COR-L47 (cell line): ENCODE measurements at places on chromosomes 2 and 18.

DNA sequence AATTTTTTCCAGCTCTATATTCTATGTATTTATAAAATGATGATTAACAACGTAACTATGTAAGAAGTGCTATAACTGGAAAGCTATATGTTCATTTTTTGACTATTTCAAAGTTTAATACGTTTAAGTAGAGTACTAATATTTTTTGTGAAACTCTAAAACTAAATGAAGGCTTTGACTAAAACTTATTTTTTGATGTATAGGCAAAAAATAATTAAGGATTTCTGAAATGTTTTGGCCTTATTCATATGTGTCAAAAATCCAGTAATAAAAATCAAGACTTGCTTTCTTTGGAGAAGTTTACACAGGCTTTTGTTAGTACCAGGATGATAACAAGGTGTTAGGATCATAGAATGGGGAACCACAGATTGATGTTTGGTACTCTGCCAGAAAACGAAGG lies 58.2 kb upstream of the ZEB2 start:
- no peak for DNase-seq

DNA sequence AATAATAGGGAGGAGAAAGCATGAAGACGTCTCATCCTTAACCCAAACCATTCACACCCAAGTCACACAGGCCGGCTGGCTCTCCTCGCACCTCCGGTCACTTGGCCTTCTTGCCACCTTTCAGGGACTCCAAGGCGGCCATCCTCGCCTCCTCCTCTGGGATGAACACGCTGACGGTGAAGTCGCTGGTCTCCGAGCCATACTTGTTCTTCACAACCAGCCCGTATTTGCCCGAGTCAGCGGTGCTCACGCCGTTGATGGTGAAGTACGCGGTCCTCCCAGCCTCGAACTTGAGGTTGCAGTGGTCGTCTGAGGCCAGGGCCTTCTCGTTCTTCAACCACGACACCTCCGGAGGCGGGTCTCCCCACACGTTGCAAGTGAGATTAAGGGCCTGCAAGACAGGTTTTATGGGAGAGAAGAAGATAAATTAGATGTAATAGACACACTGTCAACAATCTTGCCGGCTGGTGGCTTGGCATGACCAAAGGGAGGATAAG lies 54.3 kb upstream of the LPIN2 start:
- no peak for DNase-seq

DNA sequence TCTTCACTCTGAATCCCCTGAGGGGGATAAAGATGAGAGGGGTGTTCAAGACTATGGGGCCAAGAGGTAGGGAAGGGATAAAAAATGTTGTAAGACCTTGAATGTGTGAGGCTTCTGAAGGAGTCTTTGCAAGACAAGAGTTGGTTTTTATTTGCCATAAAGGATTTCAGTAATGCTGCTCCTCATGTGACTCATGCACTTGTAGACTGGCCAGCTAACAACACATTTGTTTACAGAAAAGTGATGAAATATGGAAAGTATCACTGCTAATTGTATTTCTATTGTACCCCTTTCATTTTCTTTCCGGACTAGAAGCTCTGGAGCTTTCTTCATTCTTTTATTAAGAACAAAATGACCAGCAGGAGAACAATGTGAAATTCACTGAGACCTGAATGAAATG lies 782.1 kb downstream of the EPHA4 start:
- no peak for DNase-seq

- DNase-seq: peak; percentile 37
These were observed 627 bp downstream of the CDCA7 start for GRCh38 chr2:173355132-173355865.

DNA sequence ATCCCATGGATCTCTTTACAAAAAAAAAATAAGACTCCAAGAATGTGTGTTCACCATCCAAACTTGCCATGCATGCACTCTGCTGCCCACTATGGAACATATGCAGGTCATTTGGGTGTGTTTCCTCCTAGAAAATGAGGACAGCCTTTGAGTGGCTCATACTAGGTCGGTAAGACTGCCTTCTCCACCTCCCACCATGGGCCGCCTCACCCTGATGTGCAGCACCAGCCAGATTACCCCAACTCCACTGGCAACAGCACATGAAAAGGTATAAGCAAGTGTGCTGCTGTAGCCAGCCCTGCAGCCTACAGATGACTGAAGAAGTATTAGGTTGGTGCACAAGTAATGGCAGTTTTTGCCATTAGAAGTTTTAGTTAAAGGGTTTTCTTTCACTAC lies 214.2 kb downstream of the ATAD2B start:
- no peak for DNase-seq

DNA sequence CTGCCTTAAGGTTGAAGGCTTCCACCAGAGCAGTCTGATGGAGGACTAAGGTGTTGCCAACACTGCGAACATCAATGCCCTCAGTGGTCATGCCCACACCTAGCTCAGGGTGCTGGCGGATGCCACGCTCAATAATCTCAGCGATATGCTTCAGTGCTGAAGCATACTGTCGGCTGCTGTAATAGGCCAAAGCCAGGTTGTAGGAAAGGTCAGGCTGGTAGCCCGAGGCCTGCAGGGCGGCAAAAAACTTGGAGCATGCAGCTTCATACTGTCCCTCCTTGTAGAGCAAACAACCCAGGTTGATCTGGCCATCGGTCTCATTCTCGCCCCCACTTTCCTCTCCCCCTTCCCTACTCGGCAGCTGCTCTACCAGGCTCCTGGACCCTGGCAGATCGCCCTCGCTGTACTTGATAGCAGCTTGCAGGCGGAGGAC lies 159.4 kb downstream of the AGPS start:
- peak; percentile 71 for DNase-seq
